ENCODE measurements at places on chromosomes 3 and 15. TPM values are rescaled to one million over a fixed set of nuclear protein-coding genes. Genes with fewer than 3 reads are reported as not detected.

KLHL40 gene
- not detected for total RNA-seq

SUSD5 gene
- total RNA-seq, result not detected

SPESP1 gene
- total RNA-seq, result not detected

BUB1B gene
- 92.9 TPM for total RNA-seq

DNA sequence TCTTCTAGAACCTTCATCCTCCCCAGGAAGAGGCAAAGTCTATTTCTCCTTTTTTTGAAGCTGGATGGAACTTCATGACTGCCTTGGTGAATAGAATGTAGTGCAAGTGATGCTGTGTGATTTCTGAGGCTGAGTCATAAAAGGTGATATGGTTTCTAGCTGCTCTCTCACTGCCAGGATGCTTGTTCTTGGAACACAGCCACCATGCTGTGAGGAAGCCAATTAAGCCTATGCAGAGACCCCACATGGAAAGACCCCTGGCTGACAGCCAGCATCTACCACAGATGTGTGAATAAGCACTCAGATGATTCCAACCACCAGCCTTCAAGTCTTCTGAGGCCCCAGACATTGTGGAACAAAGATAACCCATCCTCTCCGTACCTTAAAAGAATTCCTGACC, 57.0 kb downstream of the ISL2 start:
- peaks cover 3% of the 10 kb centered on the region for H3K4me1 ChIP-seq
- no peak for DNase-seq
- H3K36me3 ChIP-seq, result no peaks in the 10 kb centered on the region
- H3K4me3 ChIP-seq, result no peak overlapping the region
- H3K27me3 ChIP-seq, result no peaks in the 10 kb centered on the region

- no peaks in the 10 kb centered on the region for H3K4me1 ChIP-seq
- peaks cover 26% of the 10 kb centered on the region for H3K27me3 ChIP-seq
- no peaks in the 10 kb centered on the region for H3K36me3 ChIP-seq
- H3K27ac ChIP-seq, result no peak overlapping the region
- no peak for DNase-seq
Observed at GRCh38 chr3:65017359-65017758, 329.6 kb upstream of the ADAMTS9 start.

GRCh38 chr3:37227870-37228549, 53.6 kb upstream of the LRRFIP2 start:
- peaks cover 3% of the 10 kb centered on the region for H3K27me3 ChIP-seq
- no peak overlapping the region for H3K4me3 ChIP-seq
- H3K36me3 ChIP-seq, result no peaks in the 10 kb centered on the region
- peaks cover 13% of the 10 kb centered on the region for H3K4me1 ChIP-seq
- no peak overlapping the region for H3K27ac ChIP-seq

GRCh38 chr3:179860275-179861107, 176.2 kb downstream of the PEX5L start:
- no peaks in the 10 kb centered on the region for H3K4me1 ChIP-seq
- DNase-seq, result no peak
- H3K4me3 ChIP-seq, result no peak overlapping the region
- no peak overlapping the region for H3K27ac ChIP-seq

GRCh38 chr3:154976072-154976983, 103.8 kb upstream of the MME start:
- no peak overlapping the region for H3K27ac ChIP-seq
- no peaks in the 10 kb centered on the region for H3K4me1 ChIP-seq
- no peak overlapping the region for H3K4me3 ChIP-seq
- H3K36me3 ChIP-seq, result no peaks in the 10 kb centered on the region
- no peak for DNase-seq

GRCh38 chr3:86788371-86788770, 202.6 kb downstream of the VGLL3 start:
- no peak for DNase-seq
- H3K36me3 ChIP-seq, result no peaks in the 10 kb centered on the region
- no peaks in the 10 kb centered on the region for H3K4me1 ChIP-seq
- H3K27me3 ChIP-seq, result no peaks in the 10 kb centered on the region

DNA sequence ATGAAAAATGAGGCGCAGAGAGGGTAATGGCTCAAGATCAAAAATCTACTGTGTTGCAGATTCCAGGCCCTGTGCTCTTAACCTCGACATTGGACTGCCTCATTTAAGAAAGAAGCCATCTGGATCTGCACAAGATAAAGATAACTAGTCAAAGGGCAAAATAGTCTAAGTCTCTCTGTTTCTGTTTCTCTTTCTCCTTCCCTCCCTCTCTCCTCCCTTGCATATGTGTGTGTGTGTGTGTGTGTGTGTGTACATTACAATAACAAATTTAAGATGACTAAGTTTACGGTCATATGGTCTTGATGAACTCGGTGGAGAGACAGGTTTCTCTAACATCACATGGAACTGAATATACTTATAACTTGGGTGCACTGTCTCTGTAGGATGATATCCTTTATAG, 69.2 kb downstream of the MEIS2 start:
- H3K27ac ChIP-seq, result no peak overlapping the region
- no peaks in the 10 kb centered on the region for H3K36me3 ChIP-seq
- no peaks in the 10 kb centered on the region for H3K4me1 ChIP-seq
- no peaks in the 10 kb centered on the region for H3K27me3 ChIP-seq

DNA sequence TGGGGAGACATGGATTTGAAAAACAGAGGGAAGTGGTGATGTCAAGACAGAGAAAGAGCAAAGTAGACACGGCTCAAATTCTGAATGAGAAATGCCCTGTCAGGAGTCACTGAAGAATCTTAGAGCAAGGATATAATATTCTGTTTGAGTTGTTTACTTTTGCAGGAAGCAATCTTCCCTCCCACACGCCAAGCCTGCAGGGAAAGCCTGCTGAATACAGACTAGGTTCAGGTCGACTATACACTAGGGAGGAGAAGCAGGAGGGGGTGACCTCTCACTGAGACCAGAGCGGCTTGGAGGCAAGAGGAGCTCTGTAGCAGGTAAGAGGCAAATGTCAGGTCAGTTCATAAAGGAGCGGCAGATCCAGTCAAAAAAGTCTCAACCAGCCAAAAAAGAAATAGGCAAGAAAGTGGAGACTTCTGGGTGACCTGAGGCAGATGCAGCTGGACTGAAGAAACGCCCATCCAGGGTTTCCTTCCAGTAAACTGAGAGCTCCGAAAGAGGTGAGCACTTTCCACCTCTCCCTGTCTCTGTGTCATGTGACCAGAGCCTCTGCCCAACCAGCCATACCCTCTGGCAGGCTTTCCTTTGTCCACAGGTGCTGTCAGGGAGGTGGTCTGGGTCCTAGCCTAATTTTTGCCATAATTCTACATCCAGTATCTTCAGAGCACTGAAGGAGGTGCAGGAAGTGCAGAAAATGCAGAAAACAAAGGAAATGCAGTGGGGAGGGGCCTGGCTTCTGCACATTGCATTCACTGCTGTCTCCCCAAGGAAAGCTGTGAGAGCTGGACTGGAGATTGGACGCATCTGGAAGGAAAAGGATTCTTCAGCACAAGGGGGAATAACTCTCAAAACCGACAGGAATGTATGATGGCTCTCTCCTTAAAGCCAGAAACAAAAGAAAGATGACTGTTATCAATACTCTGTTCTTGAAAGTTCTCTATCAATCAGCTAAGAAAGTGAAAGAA, 37.8 kb upstream of the CTXND1 start:
- no peak overlapping the region for H3K27ac ChIP-seq
- no peaks in the 10 kb centered on the region for H3K36me3 ChIP-seq
- 0 out of 2 replicates have a peak, but pooled peaks cover 2% of the 10 kb centered on the region for H3K4me1 ChIP-seq
- DNase-seq, result no peak
- H3K27me3 ChIP-seq, result 0 out of 2 replicates have a peak, but pooled peaks cover 2% of the 10 kb centered on the region
